Activated T-cell treated with anti-CD3 and anti-CD28 coated beads for 4 hours (primary cell): ENCODE measurements at places on chromosomes 3 and 15.

GRCh38 chr3:66029443-66029842, 9.3 kb downstream of the MAGI1 start:
- no peak for DNase-seq

DNA sequence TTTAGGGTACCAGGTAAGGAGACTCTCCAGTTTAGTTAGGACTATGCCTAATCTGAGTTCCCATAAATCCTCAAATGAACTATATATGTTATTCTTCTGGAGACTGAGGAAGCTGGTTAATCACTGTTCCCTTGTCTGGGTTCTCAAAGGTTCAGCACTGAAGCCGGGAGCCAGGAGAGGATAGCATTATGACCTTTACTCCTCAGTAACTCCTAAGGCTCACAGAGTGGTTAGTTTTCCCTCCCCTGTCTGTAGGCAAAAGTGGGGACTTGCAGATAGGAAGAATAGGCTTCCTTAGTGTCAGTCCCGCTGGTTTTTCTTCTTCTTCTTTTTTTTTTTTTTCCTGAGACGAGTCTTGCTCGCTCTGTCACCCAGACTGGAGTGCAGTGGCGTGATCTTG, 50.4 kb downstream of the CRTC3 start:
- no peak for DNase-seq

- DNase-seq = no peak
These were observed 12.8 kb upstream of the SLC9C1 start for GRCh38 chr3:112306825-112307224.

DNA sequence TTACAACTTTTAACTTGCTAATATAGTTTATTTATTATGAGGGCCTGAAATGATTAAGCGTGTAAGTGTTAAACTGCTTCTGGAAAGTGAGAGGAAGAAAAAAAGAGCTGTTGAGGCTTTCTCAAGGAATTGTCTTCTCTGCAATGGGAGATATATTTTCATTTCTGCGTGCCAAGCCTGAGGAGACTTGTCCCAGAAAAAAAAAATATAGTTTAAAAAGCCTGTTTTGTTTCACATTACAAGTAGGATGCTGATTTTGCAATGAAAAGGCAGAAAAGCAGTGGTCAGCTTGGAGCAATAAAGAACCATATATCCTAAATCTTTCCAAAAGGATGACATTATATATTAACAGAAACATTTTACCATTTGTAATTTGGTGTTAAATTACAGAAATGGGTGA, 115.5 kb downstream of the GMNC start:
- no peak for DNase-seq

- peak; percentile 31 for DNase-seq
These were observed 781 bp upstream of the CYP1A1 start for GRCh38 chr15:74725845-74726773.

DNA sequence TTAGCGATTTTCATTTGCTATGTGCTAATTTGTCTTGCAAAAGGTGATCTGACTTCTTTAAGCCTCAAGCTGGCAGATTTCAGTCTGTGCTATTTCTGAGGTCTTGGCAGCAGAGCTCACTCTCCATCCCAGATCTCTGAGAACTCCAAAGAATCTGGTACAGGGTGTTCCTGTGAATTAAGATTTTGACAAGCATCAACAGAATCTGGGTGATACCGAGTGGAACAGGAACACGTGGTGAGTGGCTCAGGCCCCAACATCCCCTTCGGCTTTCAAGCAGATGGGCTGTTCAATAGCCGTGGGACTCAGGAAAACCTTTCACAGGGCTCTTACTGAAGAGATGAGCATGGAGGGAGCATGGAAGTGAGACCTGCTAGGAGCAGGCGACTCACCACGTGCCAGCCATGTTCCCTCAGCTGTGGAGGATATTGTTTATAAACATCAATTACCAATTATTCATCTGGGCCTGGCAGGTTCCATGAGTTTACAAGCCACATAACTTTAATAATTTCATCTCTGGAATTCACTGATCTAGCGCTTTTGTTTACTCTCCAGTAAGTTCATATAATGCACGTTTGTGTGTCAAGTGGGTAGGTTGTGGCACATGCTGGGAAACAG, 103.4 kb upstream of the SELENOK start:
- DNase-seq = no peak
